Adrenal gland (tissue), 19 donors: ENCODE measurements at places on chromosomes 16 and 17. TPM values are rescaled to one million over a fixed set of nuclear protein-coding genes. Genes with fewer than 3 reads are reported as not detected.

DNA sequence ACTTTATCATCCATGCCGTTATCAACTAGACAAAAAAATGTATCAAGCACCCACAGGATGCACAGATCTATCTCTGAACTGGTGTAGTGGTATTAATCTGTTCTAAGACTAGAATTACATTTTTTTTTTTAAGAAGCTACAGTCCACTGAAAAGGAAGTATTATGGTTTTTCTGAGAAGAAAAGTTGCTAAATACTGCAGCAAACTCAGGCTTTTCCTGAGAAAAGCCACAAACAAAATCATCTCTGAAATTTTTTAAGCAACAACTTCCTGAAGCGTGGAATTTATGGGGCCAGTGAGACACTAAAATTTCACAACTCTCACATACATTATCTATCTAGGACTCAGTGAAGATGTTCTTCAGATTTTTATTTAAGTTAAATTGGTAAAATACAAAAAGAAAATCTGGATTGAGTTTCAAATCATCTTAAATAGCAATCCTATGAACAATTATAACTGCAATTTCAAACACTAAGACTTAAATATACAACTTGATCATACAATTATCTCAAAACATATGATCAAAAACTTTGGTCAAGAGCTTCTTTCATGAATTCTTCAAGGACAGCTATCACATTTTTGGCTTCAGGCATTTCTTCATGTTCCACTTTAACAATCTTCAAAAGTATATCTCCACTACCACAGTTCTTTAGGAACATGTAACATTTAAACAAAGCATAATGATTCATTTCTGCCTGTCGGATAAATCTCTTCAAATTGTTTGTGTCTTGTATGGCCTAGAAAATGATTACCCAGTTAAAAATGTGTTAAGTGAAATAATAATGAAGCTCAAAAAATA lies 10.5 kb downstream of the C17orf75 start:
- DNase-seq = no peak

GRCh38 chr16:86248310-86248905 lies 261.9 kb upstream of the FOXF1 start:
- DNase-seq = no peak

DNA sequence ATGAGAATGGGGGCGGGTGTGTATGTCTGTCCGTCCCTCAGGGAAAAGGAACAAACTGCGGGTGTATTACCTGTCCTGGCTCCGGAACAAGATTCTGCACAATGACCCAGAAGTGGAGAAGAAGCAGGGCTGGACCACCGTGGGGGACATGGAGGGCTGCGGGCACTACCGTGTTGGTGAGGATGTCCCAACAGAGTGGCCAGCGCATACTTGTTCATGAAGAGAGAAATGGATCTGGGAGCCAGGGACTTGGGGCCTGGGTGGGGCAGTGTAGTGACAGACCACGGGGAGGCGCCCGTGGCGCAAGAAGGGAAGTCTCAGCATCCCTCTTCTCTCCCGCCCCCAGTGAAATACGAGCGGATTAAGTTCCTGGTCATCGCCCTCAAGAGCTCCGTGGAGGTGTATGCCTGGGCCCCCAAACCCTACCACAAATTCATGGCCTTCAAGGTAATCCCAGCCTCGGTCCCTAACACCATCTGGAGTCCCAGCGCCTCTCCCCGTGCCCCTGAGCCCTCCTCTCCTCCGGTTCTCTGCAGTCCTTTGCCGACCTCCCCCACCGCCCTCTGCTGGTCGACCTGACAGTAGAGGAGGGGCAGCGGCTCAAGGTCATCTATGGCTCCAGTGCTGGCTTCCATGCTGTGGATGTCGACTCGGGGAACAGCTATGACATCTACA lies 3.5 kb upstream of the C17orf107 start:
- DNase-seq = no peak

- DNase-seq = peak; percentile 76
These were observed 205.2 kb downstream of the RAB11FIP4 start for GRCh38 chr17:31596382-31597323.

- no peak for DNase-seq
These were observed 30.8 kb downstream of the PLCD3 start for GRCh38 chr17:45101546-45101882.

Gene CLEC19A
- total RNA-seq = not detected

Gene ABCA10
- 4.1 TPM for total RNA-seq
